Heart right ventricle (tissue), 16 donors: ENCODE measurements at places on chromosomes 7 and 10. TPM values are rescaled to one million over a fixed set of nuclear protein-coding genes. Genes with fewer than 3 reads are reported as not detected.

- no peak for DNase-seq
Observed at GRCh38 chr7:28731092-28731658, 227.0 kb downstream of the TRIL start.

DNA sequence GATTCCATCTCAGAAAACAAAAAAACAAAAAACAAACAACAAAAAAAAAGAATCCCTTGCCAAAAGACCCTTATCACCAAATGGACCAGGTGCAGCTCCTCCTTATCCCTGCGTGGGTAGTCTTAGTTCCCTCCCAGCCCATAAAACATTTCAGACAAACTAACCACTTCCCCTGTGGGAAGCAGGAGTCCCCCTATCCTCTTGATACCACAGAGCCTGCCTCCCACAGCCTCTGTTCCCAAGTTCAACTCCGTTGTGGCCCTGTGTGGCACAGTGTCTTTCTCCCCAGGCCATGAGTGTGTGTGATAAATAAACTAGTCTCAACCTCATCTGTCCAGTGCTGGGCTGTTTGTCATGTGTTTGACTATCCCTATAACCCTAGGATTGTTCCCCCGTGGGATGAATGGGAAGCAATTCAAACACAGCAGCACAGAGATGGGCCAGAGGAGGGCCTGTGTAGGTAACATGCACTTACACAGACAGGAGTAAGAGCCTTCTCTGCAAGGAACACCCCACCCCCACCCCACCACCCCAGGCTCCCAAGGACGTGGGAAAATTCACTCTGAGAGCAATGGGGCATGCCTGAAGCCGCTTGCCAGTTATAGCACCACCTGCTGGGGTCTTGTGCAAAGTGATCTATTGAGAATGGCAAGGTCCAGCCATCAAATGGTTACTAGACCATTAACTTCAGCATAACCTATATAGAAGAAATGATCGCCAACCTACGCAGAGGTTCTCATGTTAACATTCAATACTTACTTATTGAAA lies 147.1 kb upstream of the GHITM start:
- DNase-seq = no peak

DNA sequence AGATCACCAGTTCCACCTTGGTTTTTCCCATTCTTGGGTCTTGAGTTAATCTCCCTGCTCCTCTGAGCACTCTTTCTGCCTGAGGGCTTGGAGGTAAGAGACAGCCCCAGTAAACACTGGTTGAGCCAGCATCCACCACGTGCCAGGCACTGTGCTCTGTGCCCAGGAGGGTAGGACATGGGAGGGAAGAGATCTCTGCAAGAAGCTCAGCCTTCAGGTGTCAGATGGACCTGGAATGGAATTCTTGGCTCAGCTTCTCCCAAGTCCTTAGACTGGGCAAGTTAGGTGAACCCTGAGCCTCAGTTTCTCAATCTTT lies 2.5 kb downstream of the ZYX start:
- no peak for DNase-seq

GRCh38 chr10:86600296-86600695 lies 54.1 kb upstream of the OPN4 start:
- no peak for DNase-seq

DNA sequence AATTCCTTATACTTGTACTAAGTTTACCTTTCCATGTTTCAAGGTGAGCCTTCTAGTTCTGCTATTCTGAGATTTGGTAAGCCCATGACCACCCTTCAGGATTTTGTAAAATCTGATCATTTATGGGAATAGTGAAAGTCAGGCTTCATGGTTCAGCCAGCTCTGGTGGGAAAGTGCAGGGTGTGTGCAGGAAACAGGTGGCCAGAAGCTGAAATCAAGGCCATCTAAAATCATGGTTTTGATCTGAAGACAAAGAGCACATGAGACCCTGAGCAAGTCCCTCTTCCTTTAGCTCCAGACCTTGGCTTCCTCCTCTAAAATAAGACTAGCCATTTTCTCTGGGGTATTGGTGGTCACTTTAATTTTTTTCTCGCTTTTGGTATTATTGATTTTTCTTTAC lies 91.3 kb downstream of the CALD1 start:
- no peak for DNase-seq

- peak; percentile 51 for DNase-seq
Observed at GRCh38 chr7:20403331-20403730, 72.6 kb downstream of the ITGB8 start.

- no peak for DNase-seq
Observed at GRCh38 chr10:5843686-5844344, 30.6 kb upstream of the GDI2 start.

DNA sequence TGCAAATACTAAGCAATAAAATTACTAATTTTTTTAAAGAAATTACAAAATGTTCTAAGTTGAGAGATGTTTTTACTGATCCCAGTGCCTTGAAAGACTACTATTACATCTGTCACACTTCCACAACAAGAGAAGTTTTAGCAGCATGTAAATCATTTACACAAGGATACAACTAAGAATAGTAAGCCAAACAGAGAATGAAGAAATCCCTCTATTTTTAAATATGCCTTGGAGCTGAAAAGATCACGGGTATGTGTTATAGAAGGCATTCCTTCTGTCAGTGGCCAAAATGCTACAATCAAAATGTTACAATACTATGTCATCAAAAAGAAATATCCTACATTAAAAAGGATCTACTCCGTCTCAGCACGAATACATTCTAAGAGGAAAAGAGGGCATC lies 52.6 kb downstream of the LARP4B start:
- DNase-seq = no peak

GRCh38 chr7:142626420-142627035 lies 122.7 kb upstream of the PRSS1 start:
- peak; percentile 24 for DNase-seq

- DNase-seq = no peak
Observed at GRCh38 chr10:99296605-99297004, 32.6 kb upstream of the CNNM1 start.

- no peak for DNase-seq
Observed at GRCh38 chr7:46076527-46076926, 155.5 kb upstream of the IGFBP3 start.

GRCh38 chr7:101486433-101487104 lies 123.9 kb downstream of the COL26A1 start:
- DNase-seq = no peak

DNA sequence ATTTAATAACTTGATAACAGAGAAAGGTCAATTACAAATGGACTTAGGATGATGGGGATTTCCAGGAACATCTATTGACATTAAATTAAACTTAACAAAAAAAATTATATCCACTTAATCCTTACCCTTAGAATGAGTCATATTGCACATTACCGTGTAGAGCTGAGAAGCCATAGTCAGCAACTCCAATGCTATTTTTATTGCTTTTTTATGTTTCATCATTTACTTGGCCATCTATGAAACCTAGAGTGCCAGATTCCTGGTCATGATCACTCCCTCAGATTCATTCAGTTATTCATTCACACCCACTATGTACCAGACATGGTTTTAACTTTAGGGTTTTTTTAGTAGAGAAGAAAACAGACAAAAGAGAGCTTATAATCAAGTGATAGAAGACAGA lies 1180.4 kb downstream of the CNTNAP2 start:
- no peak for DNase-seq

DNA sequence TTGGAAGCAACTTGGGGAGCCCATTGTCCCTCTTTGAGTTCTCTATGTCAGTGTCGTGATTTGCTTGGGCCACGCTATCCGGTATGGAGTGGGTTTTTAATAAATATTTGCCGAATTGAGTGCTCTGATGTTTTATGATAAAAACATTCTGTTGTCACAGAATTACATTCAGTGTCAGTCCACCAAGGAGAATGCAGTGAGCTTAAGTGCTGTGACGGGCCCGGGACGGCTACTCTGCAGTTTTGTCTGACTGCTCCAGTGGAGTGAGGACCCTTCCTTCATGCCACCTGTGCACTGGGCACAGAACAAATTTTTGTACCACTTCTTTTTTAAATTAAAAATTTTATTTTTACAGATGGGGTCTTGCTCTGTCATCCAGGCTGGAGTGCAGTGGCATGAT lies 76.0 kb downstream of the CARD11 start:
- no peak for DNase-seq

GRCh38 chr7:128793181-128793547 lies 1.4 kb downstream of the CCDC136 start:
- no peak for DNase-seq

DNA sequence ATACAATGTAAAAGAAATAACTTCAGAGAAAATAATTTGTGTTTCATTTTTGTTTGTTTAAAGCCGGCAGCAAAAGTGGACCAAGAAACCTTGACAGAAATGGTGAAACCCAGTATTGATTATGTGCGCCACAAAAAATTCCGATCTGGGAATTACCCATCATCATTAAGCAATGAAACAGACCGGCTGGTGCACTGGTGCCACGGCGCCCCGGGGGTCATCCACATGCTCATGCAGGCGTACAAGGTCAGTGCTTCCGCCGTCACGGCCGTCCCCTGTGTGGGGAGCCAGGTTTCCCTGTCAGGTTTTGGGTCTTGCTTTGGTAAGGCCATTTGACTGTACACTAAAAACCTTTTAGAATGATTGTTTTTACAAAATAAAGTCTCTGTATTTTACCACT lies 46.7 kb downstream of the LANCL2 start:
- no peak for DNase-seq

DNA sequence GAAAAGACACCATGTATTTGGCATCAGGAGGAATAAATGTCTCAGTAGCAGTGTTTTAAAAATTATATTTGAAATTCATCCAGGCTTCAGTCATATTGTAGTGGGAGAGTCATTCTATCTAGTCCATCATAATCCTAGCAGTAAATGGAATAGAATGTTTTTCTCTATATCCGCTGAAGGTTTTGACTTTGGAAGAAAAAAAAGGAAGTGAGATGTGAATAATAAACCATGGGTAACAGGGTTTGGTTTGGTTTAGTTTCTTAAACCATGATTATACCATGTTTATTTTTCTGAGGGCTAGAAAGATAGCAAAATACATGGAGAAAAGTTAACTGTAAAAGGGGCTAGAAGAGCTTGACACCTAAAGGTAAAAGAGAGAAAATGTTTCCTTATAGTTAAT lies 16.4 kb upstream of the BPGM start:
- no peak for DNase-seq

DNA sequence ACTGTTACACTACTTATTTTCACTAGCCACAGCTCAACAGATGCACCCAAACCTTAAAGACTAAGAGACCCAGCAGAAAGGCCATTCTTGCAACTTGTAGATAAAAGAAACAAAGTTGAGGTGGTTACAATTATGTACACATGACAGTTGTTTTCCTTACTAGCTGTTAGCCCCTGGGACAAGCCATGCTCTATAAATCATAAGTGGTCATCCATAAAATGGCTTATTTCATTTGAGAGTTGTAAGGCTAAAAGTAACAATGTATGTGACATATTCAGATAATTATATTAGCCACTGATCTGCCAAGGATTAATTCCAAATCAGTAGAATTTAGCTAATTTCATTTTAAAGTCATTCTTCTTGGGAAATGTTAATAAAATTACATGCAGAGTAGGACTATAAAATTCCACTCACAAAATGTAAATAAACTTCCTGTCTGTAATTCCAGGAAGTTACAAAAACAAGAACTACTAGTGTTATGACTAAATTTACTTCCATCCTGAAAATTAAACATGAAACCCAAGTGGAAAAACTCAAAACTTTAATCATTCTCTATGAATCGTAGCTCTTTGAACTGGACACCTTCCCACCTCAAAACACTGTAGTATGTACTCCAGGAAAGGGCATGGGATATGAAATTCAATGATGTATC lies 13.3 kb downstream of the SLC37A3 start:
- no peak for DNase-seq

GRCh38 chr7:46208635-46209525 lies 287.8 kb upstream of the IGFBP3 start:
- DNase-seq = no peak

DNA sequence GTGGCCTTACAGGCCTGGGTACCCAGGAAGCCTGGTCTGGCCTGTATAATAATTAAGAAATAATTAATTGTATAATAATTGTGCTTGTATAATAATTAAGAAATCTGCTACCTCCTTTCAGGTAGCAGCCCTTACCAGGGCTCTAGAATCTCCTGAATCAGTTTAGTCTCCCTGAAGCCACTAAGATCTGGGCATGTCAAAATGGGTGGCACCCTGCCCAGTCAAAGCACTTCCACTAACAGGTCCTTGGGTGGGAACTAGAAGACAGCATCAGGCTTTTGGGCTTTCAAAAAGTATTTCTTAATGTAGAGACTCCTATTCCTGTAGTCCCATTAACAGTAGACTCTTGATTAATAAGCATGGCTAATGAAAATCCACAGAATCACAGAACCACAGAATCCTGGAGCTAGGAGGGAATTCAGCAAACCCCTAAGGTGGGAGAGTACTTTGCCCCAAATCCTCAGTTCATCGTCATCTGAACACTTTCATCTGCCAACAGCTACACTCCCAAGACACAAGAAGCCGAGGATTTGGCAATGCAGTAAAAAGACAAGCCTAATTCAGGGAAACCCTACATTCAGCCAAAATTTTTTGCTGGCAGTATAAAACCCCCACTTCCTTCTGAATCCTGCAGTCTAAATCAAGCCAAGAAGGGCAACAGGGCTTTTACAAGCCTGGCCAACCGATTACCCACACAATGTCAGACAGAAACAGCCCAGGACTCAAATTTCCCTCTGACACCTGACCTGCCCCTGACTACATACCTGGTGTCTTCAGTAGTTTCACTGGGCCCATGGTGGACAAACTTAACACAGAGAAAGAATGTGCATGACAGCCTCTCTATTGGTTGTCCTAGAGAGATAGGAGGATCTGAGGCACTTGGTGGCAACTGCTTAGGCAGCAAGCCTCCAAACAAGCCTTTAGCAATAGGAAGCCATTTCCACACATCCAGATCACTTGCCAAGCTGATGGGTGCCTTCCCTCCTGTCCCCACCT lies 5.9 kb upstream of the IL6 start:
- DNase-seq = no peak

- DNase-seq = no peak
Observed at GRCh38 chr10:106877574-106877973, 286.9 kb downstream of the SORCS1 start.

- DNase-seq = no peak
Observed at GRCh38 chr7:45077579-45077978, 11.2 kb downstream of the NACAD start.

DNA sequence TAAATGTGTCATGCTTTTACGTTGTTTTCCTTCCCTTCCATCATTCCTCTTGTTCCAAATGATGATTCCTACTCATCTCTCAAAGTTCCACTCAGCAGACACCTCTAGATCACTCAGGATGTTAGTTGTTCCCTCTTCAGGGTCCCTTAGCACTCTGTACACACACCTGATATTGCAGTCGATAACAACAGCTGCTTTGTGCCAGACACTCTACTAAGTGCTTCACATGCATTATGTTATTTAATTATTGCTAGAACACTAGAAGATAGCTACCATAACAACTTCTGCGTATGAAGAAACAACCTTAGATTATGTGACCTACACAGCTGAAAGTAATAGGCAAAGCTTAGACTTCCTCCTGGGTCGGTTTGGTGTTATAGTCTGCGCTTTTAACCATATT lies 29.6 kb downstream of the PCBD1 start:
- no peak for DNase-seq

IL15RA gene
- 11.7 TPM for polyA plus RNA-seq

TAS2R41 gene
- not detected for polyA plus RNA-seq

CAMK2B gene
- 30.8 TPM for polyA plus RNA-seq

MNX1 gene
- polyA plus RNA-seq = not detected

ZNF511 gene
- polyA plus RNA-seq = 129 TPM

ZCWPW1 gene
- polyA plus RNA-seq = 7.5 TPM
